ENCODE measurements at places on chromosomes 1 and 21. TPM values are rescaled to one million over a fixed set of nuclear protein-coding genes. Genes with fewer than 3 reads are reported as not detected.

GRCh38 chr1:235421751-235422150 is 54.5 kb downstream of the TBCE start:
- DNase-seq, result no peak

- DNase-seq, result no peak
These were observed 49.9 kb downstream of the TMEM53 start for GRCh38 chr1:44624268-44624901.

GRCh38 chr1:160743266-160743665 is 4.2 kb downstream of the SLAMF7 start:
- no peak for DNase-seq

DNA sequence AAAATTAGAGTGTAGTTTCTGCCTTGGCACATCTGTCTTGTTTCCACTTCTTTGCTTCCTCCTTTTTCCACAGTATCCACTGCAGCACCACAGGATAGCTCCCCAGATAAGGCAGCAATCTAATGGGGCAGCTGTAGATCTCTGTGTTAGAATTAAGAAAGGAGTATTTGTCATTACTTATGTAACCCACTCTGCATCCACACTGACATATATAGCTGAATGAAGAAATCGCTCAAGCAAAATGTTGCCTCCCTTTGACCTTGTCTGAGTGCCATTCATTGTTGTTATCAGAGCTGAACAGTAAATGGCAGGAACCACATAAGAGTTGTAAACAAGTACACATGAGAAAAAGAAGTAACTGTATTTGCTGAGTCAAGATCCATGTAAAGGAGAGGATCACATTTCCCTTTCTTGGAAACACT is 45.9 kb upstream of the DPH5 start:
- DNase-seq, result no peak

DNA sequence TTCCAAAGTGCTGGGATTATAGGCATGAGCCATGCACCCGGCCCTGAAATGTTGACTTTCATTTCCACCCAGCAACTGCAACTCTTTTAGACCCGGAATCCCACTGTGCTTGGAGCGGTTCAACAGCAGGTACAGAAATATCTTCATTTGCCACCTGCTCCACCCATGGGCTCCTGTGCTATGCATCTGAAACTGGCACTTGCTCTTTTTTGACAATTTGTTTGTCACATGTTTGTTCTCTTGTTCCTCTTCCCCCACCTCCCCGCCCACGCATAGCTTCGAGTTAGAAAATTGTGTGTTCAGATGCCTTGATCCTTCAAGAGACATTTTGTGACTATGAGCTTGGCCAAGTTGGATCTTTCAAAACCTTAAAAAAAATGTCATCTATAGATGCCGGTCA is 2.4 kb upstream of the IFNLR1 start:
- no peak for DNase-seq

Gene SEC16B
- polyA plus RNA-seq, result 3.5 TPM

Data from right renal pelvis (tissue), 4 donors.